ENCODE measurements at places on chromosomes 5 and 9.

DNA sequence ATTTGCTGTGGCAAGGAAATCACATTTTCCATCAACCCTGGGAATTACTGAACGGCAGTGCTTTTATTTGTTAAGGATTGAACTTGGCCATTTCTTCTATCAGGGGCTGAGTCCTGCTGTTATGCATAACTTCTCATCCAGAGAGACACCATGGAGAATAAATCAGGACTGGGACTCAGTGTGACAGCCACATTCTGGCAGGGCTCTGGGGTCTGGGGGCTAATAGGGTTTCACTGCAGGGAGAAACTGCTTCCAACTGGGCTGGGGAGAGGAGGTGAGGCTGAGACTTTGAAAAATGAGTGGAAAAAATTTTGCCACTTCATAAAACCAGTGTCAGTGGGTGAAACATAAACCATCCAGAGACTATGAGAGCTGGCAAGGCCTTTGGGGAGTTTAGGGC lies 95.7 kb upstream of the ALDH1B1 start:
- no peak for DNase-seq

DNA sequence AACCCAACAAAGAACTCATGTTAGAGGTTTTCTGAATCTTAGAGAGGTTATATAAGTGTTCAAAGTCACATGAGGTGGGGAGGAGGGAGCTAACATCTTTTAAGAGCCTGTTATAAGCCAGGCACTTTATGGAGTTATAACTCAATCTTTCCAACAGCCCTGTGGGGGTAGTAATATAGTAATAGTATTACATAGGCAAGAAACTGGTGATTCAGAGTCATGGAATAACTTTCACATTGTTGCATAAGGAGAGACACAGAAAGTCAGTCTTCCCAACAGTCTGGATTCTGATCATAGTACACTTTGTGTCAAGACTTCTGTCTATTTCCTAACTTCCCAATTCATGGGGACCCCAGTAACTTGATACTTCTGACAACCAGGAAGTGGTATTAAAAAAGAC lies 89.2 kb downstream of the ACER2 start:
- DNase-seq: no peak

DNA sequence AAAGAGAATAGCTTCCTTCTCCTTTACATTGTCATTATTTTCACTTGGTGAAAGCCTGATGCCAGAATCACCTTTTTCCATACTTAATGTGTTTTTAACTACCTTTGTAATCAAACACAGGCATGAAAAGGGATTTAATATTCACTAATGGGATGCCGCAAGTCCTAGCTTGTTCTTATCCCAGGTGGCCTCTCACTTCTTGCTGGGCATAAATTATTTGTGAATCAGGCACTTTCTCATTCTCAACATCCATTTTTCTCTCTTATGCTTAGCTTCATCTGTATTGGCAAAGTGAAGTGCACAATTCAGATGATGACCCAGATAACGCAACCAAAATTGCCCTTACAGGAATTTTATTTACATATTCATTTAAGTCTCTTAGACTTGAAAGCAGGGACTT lies 10.9 kb downstream of the ACTL7B start:
- no peak for DNase-seq

GRCh38 chr5:35478856-35479682 lies 138.6 kb upstream of the SPEF2 start:
- DNase-seq: no peak

DNA sequence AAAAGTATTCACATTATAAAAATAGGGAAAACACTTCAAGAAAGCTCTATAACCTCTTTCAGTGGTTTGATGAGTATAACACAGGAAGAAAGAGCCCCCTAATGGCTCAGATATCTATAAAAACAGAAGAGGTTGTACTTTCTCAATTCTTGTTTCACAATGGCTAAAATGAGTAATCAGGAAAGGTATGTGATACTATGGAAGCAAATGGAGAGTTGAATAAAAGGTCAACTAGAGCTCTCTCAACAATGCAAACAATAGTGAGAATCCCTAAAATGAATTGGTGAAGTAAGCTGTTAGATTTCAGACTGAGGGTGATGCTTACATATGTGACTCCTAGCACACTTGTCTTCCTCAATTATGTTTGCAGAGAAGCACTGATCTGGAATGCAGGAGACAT lies 584.6 kb upstream of the CDH18 start:
- DNase-seq: no peak

DNA sequence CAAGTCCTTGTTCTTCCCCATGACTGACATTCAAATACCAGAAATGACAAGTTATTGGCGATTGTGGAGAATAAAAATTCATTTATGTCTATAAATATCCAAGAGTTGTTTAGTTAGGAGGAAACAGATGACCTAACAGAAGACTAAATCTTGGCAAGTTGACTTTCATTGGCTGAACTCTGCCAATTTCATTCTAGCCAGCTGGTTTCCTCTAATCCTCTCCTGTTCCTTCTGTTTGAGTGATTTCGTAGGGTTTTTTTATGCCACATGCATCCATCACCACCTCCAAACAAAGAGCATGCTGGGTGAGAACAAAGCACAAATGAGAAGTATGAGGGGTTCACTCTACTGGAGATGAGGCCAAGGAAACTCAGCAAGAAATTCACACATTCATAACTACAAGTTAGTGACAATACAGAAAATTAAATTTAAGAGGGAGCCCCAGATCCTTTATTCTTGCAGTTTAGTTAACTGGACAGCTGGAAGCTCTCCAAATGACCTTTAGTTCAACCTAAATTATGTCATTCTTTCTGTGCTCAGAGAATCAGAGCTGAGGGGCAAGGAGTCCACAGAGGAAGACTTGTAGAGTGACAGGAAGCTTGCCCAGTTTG lies 932.0 kb downstream of the TLE4 start:
- no peak for DNase-seq

GRCh38 chr5:74469234-74469994 lies 171.1 kb downstream of the ENC1 start:
- DNase-seq: no peak

DNA sequence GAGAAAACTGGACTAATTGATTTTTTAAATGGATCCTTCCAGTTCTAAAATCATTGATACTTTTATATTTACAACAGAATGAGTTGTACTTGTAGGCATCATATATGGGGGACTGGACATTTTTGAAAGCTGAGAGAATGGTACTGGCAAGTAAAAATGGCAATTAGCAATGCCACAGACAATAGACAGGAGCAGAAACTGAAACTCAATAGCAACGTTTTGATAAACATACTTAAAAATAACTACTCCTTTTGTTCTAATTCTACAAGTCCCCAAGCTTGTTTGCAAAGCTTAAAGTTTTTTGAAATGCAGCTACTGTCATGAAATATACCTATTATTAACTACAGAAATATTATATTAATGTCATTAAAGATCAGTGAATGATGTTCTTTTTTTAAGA lies 52.8 kb upstream of the FBXL7 start:
- DNase-seq: no peak

- no peak for DNase-seq
Measured at GRCh38 chr5:125530833-125531615, 784.6 kb upstream of the ZNF608 start.

- no peak for DNase-seq
Measured at GRCh38 chr5:76657091-76657490, 33.9 kb upstream of the F2RL2 start.

GRCh38 chr5:175829813-175830585 lies 41.4 kb upstream of the CPLX2 start:
- DNase-seq: no peak

DNA sequence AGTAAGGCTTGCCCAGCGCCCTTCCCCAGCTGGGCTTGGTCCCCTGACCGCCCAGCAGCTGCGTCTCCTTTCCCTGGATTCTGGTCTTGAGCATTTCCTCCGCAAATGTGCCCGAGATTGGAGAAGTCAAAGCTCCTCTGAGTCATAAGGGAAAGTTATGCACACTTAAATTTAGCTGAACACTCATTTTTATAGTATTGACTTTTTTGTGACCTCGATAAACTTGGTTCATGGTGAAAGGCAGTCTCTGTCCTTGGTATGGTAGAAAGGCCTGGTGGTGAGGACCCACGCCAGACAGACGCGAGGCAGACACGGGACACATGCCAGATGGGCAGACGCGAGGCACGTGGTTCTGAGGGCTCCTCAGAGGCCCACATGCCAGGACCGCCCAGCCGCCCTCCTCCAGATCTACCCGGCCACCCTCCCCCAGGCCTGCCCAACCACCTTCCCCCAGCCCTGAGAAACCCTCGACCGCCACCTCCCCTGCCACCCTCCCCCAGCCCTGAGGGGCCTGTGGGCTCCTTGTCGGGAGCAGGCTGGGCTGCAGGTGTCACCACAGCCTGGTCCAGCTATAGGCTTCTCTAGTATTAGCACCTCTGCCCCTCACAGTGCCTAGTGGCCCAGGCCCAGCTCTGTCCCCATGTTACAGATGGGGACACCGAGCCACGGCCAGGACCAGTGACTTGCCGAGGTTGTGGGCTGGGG lies 60.9 kb upstream of the CACNA1B start:
- no peak for DNase-seq

DNA sequence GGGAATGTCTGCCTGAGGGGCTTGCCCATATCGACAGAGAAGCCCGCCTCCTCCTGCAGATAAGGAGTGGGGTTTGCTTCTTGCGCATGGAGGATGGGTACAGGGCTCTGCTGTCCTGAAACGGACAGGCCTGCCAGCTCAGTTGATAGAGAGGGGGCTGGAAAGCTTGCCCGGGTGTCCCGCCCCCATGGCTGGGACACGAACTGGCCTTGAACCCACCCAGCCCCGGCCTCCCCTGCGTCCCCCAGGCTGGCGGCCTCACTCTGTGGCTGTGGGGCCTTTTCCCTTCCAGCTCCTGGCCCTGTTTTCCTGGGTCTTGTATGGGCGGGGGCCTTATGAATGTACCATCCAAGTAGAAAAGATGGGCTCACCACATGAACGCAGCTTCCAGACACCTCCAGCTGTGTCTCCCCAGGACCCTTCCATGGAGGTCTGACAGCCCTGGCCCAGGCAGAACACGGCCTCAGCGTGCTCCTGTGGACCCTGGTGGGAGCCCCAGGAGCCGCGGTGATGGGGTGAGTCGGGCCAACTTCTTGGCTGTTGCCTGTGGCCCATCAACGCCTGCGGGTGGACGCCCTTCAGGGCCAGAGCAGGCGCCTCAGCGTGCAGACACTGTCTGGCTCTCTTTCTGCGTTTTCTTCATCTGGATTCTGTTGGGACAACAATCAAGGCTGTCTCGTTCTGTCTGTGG lies 15.9 kb upstream of the SLC2A6 start:
- no peak for DNase-seq

GRCh38 chr5:1538741-1539392 lies 15.1 kb upstream of the LPCAT1 start:
- no peak for DNase-seq

GRCh38 chr9:22413884-22414283 lies 32.7 kb upstream of the DMRTA1 start:
- no peak for DNase-seq

GRCh38 chr5:68436686-68437520 lies 221.3 kb downstream of the PIK3R1 start:
- no peak for DNase-seq

GRCh38 chr5:166441-167372 lies 24.6 kb upstream of the LRRC14B start:
- no peak for DNase-seq

DNA sequence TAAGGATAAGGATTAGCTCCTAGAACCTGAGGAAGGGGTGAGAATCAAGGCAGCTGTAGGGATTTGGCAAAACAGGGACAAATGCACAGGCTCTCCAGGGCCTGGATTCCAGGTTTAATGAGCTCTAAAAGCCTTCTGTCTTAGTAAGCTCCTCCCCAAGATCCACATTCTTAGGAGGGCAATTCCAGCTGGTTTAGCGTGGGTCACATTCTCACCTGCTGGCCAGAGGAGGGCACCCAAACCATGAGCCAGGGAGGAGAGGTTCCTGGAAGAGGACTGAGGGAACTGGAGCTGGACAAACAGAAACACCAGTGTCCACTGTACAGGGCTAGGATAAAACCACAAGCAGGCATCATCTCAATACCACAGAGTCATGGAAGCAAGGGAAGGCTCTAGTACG lies 480.0 kb downstream of the CCDC171 start:
- DNase-seq: no peak

- no peak for DNase-seq
Measured at GRCh38 chr9:127567730-127568617, 44.1 kb upstream of the STXBP1 start.

GRCh38 chr5:56350011-56350596 lies 117.0 kb upstream of the ANKRD55 start:
- DNase-seq: no peak

DNA sequence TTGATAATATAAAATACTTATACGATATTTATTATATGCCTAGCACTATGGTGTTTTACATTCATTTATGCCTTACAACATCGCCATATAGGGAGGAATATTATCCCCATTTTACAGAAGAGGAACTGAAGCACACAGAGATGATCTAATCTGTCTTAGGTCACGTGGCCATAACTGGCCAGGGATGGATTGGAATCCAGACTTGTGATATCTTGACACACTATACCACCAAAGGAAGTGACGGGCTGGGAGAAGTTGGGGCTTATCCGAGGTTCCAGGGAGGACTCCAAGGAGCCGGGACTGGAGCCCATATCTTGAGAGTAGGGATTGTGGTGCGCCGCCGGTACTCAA lies 129.8 kb downstream of the TMEM174 start:
- DNase-seq: no peak

Data from effector CD4-positive, alpha-beta T cell (primary cell).